ENCODE measurements at places on chromosomes 6 and 20.

- no peak for DNase-seq
Observed at GRCh38 chr6:36609582-36609981, 15.4 kb downstream of the SRSF3 start.

DNA sequence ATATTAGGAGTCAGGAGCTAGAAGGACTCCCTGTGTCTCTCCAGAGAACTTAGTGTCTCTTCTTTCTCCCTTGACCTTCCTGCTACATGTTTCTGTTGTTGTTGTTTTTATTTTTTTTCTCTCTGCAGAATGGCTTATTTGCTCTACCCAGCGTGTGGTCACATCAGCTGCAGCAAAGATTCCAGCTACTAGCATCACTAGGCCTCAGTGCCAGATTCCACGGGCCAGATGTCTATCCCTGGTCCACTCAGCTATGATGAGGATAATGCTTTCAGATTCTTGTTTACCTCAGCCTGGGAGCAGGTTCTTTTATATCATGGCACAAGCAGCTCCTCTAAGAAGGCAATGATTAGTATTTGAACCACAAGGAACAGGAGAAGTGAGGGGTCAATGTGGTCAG, 110.0 kb downstream of the PLCB1 start:
- no peak for DNase-seq

GRCh38 chr6:108841377-108841855, 6.8 kb upstream of the ARMC2 start:
- peak; percentile 27 for DNase-seq

DNA sequence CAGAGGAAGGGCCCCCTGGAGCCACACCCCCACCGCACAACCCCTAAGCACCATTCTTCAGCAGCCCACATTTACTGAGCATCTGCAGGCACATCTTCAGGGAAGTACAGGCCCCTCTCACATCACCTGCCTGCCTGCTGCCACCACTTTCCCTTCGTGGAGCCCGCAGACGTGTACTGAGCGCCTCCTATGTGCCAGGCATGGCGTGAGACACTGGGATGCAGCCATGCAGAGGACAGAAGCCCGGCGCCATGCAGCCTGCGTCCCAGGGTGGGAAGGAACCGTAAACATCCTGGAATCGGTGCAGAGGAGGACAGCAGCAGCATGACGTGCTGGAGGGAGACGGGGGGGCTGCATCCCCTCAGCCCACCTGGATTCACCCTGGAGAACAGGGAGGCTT, 78.1 kb downstream of the GRM4 start:
- DNase-seq: no peak

GRCh38 chr20:59752704-59753460, 148.5 kb downstream of the PHACTR3 start:
- peak; percentile 12 for DNase-seq

- DNase-seq: no peak
Observed at GRCh38 chr6:2183246-2183645, 62.2 kb downstream of the GMDS start.

DNA sequence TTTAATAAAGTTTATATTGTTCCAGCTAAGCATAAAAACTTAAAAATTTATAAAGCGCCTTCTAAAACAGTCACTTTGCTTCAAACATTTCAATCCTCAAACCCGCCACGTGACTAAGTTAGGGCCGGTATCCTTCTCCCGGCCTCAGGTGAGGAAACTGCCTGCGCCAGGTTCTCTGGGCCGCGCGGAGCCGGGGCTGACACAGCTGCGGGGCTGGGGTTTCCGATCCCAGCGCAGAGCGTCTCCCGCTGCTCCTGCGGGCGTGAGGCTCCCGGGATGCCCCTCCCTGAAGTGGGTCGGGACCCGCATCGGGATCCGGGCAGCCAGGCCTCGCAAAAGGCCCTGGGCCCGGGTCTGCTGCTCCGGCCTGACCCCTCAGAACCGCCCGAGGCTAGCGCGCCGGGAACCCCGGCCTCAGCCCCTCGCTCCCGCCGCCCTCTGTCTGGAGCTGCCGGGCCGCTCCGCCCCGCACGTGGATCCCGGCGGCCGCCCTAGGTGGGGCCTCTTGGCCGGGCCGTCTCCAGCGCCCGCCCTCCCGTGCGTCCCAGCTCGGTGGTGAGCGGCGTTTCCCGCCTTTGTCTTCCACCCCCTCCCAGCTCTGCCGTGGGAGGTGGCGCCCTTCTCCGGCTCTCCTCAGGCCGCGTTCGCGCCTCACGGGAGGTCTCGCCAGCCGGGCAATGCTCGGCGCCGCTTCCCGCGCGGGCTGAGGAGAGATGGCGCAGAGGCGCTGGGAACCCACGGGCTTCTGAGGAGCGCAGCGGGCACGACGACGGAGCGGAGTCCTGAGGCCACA, 267.9 kb downstream of the DLL1 start:
- DNase-seq: peak; percentile 15

DNA sequence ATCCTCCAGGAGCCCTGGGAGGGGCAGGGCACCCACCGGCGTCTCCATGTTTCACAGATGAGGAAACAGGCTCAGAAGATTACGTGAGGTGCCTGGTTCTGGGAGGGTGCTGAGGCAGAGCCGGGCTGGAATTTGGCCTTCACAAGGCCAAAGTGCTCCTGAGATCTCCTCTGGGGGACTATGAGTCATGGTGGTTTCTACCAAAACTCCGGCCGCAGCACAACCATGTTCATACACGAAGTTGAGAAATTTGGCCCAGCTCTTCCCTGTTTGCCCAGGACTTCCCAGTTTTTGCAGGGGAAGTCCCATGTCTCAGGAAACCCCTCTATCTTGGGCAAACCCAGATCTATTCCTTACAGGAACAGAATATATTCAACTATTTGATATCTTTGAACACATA, 172.9 kb upstream of the CDYL start:
- DNase-seq: no peak

GRCh38 chr6:116192786-116193185, 61.1 kb downstream of the TSPYL4 start:
- DNase-seq: no peak

DNA sequence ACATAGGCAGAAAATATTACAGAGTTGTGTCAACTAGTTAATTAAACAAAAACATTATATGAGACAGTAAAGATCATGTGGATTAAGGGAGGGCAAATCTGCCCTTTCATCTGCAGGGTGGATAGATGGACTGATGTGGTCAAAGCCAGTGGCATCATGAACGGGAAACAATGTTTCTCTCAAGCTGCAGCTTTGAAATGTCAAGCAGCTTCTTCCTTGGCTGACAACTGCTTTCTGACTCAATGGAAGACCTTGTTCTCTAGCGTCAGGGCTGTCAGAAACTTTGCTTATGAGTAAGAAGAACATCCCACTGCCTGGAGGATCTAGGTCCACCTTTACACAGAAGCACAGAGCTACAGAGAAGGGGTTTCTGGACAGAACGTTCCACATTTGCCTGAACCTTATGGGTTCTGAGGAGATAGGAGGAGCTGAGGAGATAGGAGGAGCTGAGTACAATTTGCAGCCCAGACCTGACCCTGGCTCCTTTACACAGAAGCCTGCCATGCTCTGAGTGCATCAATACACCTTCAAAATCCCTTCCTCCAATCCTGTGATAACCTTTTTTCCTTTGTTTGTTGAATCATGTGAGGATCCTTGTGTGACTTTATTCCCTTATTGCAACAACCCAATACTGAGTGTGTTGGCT, 6.1 kb downstream of the CST5 start:
- DNase-seq: no peak

GRCh38 chr6:146795479-146796133, 196.8 kb downstream of the ADGB start:
- no peak for DNase-seq

DNA sequence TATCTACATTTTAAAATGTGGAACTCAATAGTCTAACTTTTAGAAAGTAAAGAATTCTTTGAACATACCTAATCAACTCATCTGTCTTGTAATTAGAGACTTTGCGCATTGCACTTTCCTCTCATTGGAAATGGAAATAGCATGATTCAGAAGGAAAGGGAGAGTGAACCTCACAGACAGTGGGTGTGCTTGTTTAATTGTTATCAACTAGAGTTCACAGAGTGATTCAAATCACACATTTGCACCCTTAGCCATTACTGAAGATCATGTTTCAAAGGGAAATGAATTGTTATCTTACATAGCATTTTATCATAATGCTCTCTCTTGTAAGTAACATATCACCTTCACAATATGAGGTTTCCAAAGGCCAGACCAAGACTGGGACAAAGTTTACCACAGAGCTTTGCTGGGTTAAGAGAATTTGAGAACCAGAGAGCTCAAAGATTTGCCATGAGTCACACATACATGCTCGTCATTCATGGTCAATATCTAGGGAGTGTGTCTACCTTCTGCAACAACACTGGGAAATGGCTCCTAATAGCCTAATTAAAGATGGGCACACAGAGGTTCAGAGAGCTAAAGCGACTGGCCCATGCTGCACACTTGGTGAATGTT, 21.5 kb downstream of the GSTA3 start:
- no peak for DNase-seq

DNA sequence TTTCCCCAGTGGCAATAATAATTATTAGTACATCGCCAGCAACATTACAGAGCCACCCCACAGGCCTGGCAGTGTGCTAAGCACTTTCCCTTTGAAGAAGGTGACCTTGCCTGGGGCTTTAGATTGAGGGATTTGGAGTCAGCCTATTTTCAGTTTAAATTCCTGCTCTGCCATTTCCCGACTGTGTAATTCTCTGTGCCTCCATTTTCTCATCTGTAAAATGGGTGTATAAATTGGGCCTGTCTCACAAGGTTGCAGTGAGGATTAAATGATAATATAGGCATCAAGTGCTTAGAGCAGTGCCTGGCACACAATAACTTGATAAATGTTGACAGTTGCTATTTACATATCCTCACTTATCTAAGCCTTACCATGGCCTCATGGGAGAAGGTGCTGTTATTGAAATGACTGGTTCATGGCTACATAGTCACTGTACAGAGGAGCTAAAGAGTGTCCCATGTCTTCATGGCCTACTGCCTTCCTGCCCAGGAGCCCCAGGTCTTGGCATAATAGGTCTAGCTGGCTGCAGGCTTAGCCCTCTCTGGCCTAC, 5.1 kb upstream of the SCRT2 start:
- DNase-seq: no peak

DNA sequence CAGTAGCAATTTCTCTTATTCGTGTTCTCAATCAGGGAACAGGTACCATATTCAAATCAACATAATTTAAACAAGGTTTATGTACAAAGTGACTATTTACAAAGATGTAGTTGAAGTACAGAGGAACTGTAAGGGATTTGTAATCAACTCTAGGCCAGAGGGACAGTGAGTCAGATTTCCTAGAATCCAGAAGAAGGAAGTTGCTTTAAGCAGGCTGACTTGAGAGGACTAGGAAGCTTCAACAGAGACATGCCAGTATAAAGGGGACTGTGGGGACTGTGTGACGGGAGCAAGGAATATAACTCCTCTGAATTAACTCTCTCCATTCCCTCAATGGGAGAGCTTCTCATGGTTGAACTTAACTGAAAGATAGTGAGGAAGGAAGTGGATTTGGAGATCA, 427.4 kb upstream of the JAG1 start:
- peak; percentile 22 for DNase-seq

GRCh38 chr20:54323227-54323734, 115.4 kb downstream of the PFDN4 start:
- DNase-seq: peak; percentile 9

DNA sequence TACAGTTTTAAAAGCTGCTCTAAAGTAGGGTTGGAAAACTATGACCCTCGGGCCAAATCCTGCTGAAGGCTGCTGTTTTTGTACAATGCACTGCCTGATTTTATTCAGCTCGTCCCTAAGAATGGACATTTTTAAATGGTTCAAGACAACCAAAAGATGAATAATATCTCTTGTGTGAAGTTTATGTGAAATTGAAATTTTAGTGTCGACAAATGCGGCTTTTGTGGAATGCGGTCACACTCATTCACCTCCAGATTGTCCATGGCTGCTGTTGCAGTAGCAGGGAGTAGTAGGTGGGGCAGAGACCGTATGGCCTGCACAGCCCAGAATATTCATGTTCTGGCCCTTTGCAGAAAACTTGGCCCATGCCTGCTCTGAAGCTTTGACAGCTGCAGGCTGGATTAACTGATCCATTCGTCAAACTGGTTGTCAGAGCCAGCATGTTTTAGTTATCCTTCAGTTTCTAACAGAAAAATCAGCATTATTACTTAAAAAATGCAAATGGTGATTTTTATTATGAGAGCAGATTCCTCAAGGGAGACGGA, 91.6 kb downstream of the PSMG4 start:
- no peak for DNase-seq

DNA sequence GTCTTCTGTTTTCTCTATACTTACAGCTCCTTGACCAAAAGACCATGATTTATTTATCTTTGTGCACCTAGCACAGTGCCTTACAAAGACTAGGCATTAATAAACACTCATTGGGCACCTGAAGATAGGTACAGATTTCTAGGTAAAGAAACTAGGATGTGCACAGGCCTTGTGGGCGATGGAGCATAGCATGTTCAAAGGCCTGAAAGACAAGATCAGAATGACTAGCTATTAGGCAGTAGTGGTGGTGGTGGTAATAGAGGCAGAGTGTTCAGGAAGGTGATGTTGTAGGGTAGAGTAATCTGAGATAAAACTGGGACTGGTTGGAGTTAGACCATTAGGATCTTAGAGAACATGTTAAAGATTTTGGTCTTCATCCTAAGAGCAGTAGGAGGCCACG, 3.9 kb downstream of the TXLNB start:
- DNase-seq: no peak

DNA sequence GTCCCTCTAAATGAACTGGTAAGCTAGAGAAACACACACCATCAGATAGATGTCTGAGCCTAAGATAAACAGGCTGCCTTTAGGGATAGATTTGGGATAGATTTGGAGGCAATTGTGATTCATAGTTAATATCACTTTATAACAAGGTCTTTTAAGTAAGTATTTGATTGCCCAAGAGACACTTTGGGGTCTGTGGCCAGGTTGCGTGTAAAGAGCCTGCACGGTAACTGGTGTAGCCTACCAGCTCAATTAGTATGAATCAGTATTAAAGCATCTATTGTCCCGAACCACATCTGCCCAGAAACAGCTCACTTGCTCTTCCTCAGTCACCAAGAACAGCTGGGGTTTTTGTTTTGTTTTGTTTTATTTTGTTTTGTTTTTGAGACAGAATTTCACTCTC, 193.3 kb downstream of the SASH1 start:
- no peak for DNase-seq

GRCh38 chr6:160950507-160950906, 41.1 kb upstream of the MAP3K4 start:
- peak; percentile 21 for DNase-seq

GRCh38 chr6:169220068-169220964, 33.3 kb downstream of the THBS2 start:
- DNase-seq: no peak

- DNase-seq: no peak
Observed at GRCh38 chr6:128240024-128240428, 280.4 kb downstream of the PTPRK start.

DNA sequence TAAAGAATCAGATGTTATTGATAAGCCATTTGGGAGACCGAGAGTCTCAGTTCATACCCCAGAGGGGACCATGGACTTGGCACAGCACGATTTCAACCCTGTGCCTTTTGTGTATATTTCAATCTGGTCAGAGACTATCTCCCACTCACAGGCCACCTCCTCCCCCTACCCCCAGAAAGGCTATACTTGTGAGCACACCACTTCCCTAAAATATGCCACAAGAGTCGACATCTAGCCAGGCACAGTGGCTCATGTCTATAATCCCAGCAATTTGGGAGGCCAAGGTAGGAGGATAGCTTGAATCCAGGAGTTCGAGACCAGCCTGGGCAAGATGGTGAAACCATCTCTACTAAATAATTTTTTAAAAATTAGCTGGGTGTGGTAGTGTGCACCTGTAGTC, 13.6 kb upstream of the TCF15 start:
- DNase-seq: no peak

GRCh38 chr6:44233567-44234100, 10.2 kb downstream of the SLC29A1 start:
- no peak for DNase-seq

GRCh38 chr6:111411978-111412566, 70.9 kb downstream of the REV3L start:
- DNase-seq: peak; percentile 20
